ENCODE measurements at places on chromosomes 1 and 21.

DNA sequence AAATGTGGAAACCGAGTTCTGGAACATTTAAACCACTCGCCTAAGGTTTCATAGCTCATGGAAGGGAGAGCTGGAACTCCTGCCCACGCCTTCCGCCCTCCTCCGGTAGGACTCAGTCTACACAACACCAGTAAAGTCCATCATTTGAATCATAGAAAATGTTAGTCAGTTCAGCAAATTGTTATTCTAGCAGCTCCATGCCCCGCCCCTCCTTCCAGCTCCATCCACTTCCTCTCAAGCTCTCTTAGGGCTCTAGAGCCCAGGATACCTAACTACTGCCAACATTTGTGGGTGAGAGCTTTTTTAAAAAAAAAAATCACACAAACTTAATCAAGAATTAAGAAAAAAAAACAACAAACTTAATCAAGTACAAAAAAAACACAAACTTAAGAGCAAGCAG, 121.8 kb downstream of the TBX15 start:
- ATAC-seq: no peak

DNA sequence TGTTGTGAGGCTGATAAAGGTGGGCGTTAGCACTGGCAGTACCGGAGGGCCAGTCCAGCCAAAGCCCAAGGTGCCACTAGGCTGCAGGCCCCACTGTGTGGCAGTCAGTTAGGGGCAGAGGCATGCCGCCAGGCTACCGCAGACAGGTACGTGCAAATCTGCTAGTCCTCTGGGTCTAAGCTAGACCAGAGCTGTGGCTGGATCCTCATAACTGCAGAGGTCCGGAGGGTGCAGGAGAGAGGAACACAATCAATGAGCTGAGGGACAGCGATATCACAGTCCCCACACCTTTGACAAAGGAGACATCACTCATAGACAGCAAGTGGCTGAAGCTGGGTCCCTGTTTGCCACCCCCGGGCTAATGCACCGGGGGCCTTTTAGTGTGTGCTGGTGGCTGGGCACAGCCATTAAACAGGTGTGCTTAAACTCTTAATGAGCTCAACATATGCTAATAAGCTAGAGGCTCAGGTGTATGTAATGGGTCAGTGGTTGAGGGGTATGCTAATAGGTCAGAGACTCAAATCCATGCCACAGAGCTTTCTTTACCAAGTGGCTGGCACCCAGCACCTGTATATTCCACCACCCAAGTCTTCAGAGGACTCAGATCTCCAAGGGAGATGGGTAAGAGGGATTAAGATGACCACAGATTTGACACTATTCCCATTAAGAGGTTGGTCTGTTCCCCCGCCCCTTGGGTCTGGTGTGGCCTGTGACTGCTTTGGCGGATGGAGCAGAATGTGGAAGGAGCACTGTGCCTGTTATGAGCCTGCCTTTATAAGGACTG, 82.0 kb downstream of the GLIS1 start:
- ATAC-seq: no peak

GRCh38 chr1:225257081-225257480, 170.8 kb downstream of the LBR start:
- no peak for ATAC-seq

GRCh38 chr21:17512253-17513213, at the start of gene CXADR:
Gene CXADR (plus strand): TSS chr21:17513043. CDS start chr21:17513130, 87 bp downstream.
- ATAC-seq: peak; percentile 96

DNA sequence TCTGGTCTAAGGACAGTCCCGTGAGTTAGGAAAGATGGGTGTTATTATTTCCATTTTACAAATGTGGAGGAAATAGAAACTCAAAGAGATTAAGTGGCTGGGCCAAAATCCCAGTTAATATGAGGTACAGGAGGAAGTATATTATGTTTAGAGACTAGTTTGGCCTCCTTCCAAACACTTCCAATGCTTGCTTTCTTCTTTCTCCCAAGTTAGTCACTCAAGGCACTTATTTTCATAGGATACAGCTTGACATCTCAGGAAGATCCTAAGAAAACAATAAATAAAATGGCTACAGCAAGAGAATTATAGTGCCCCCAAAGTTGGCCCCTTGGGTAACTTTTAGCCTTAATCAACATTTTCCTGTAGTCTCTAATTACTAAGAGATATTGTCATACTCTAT, 47.5 kb upstream of the IPO9 start:
- no peak for ATAC-seq

DNA sequence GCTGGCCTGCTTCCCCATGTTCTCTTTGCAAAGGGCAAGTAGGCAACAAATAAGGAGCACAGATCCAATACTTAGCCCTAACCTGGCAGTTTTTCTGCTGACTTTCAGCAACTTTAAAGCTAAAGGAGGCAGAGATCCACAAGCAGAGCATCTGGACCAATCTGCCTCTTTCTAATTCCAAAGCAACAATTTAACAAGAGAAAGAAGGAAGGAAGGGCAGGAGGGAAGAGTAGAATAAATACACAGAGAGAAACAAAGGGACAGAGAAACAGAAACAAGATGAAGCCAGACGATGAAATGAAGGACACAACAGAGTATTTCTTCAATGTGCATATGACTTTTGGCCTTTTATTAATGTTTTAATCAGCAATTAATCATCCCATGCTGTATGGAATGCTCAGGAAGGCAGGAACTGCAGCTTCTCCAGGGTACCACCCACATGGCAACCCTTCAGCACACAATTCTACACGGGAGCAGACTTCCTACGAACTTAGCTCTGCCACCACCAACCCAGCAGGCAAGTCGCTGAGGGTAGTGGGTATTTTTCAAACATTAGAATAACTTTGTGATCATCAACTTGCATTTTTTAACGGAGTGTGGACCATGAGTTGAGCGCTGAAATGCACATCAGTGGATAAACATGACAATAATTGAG, 15.3 kb downstream of the CLCC1 start:
- no peak for ATAC-seq

GRCh38 chr1:162663086-162663485, 30.8 kb downstream of the DDR2 start:
- no peak for ATAC-seq

DNA sequence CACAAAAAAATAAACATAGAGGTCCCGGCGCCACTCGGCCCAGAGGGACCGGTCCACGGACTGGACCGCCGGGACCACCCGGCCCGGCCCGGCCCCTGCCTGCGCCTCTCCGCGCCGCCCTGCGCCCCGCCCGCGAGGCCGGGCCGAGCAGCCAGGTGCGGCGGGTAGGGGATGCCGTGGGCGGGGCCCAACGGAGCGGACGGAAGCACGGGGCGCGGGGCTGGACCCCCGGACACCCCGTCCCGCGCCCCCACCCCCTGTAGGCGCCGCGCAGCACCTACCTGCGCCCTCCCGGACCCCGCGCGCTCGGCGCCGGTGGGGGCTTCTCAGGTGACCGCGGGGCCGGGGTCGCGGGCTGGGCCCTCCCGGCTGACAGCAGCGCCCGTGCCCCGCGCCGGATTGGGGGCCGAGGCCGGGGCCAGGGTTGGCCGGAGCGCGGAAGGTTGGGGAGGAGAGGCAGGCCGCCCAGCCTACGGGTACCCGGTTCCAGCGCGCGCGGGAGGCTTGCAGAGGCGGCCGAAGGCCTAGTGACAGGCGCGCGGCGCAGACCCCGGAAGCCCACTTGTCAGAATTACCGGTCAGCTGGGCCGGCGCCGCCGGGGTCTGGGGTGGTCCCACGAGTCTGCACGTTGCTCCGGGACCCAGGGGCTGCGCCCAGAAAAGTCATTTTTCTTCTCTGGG, 351.9 kb upstream of the CAMK1G start:
- no peak for ATAC-seq

DNA sequence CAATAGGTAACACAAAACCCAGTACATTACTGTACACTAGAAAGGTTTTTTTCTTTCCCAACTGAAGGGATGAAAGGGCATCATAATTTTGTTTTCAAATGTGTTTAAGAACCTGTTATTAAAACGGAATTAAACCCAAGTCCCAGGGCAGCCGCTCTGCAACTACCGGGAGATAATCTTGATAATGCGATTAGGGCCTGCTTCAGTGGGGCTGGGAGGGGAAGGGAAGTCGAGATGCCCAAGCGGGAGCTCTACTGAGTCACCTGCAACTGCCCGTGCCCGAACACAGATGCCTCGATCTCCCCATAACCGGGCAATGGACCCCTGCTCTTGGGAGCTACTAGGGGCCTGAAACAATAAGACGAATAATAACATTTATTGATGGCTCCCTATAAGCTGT, 61.4 kb downstream of the KAZN start:
- no peak for ATAC-seq

- no peak for ATAC-seq
These were observed 31.9 kb downstream of the NGF start for GRCh38 chr1:115306146-115306545.

DNA sequence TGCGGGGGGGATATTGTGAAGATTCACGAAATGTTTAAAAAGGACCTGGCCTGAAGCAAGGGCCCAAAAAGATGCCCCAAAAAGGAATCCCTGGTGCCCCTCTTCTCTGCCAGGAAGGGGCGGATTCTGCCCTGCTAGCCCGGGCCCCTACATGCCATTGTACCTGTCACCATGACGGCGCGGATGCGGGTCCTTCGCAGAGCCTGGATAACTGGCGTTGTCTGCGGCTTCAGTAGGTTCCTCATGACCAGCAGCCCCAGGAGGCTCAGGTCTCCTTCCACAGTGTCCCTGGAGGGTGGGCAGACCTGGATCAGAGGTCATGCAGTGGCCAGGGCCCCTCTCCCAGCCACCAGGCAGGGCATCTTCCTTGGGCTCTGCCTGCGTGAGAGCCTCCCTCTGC, 11.2 kb upstream of the MFAP2 start:
- ATAC-seq: no peak

- no peak for ATAC-seq
These were observed 3.4 kb downstream of the USP33 start for GRCh38 chr1:77756052-77756754.

DNA sequence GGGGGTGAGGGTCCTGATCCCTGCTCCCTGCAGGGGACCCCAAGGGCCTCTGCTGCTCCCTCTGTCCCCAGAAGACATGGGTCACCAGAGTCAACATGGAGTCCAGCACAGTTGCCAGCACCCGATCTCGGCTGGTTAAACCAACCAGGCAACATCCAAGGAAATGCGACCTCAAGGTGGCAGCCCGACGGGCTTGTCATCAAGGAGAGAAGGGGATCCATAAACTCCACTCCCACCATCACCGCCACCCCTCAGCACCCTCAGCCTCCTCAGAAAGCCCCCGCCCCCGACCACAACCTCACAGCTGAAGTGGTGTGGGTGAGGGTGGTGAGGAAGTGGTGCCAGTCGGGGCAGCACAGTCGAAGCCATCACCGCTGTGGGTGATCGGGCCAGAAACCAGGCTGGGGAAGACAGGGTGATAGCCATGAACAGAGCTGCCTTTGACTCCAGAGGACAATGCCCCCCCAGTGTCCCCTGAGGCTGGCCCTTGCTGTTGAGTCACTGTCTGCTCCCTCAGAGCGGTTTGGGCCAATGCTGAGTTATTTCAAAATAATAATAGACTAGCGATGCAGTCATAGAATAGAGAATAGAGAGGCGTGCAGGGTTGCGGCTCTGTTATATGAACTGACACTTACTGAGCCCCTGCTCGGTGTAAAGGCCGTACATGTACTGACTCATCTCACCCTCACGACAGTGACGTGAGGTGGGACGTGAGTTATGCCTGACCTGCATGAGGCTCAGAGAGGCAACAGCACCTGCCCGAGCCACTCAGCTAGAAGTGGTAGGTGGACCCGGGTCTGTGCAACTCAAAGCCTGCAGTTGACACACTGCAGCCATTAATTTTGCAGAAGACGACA, 88.7 kb upstream of the IFFO2 start:
- ATAC-seq: no peak

- no peak for ATAC-seq
These were observed 19.9 kb upstream of the TMEM39B start for GRCh38 chr1:32052887-32053286.

DNA sequence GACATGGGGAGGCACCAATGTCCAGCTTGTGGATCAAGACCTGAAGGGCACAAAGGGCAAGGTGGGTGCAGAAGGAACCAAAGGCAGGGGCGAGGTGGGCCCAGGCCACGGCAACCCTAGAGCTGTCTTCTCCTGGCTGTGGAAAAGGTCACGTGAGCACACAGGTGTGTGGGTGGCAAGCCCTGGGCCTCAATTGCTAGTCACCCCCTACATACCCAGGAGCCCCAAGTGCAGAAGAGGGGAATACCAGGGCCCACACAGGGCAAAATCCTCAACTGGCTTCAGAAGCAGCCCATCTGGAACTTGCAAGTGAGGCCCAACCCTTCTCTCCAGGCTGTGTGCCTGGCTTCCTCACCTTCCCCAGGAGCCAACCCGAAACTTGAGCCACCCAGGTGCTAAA, 25.6 kb downstream of the ZBTB17 start:
- no peak for ATAC-seq

DNA sequence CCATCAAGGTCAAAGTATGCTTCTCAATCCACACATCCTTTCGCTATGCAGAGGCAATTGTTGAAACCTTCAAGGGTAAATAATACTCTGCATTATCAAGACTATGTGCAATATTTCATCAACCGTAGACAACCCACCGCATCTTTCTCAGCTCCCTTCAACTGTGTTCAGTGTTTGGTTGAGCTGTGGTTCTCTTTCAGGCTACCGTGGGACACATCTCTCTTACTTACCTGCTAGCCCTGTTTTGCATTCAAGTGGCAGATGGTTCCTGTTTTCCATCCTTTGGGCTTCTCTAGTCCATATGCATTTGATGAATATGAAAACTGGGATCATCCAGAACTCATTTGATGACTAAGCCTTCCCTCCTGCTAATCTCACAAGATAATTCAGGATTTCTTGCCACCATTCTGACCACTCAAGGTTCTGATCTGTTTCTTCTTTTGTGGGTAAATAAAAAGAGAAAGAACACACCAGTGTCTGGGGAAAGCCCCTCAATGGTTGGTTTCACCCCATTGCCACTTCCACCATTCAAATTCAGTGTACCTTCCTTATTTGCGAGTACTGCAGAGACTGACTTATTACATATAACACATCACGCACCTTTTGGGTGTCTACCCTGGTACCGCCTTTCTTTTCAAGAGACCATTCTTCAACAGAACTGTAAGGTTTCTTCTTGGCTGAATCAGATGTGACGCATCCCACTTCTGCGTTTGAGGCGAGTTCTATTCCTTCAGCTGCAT, 61.7 kb downstream of the BACE2 start:
- peak; percentile 35 for ATAC-seq

GRCh38 chr1:232059726-232060374, 433.3 kb downstream of the DISC1 start:
- ATAC-seq: no peak

DNA sequence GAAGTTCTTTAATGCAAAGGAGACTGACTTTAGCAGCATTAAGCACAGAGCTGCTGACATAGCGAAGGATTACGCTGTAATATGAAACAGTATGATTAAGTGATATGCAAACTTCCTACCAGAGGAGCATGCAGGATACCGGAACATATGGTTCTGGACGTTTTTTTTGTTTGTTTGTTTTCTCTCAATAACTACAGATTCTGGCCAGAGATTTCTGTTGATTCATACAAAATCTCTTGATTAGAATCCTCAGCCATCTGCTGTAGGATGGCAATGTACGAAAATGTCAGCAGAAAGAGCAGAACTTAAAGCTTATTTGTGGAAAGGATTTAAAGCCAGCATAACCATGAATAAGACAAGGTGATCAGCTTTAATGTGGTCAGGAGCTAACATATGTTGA, 970.7 kb downstream of the KCNT2 start:
- ATAC-seq: no peak

GRCh38 chr1:211944733-211945500, 90.4 kb downstream of the INTS7 start:
- peak; percentile 94 for ATAC-seq
